ENCODE measurements at places on chromosomes 16 and 17.

DNA sequence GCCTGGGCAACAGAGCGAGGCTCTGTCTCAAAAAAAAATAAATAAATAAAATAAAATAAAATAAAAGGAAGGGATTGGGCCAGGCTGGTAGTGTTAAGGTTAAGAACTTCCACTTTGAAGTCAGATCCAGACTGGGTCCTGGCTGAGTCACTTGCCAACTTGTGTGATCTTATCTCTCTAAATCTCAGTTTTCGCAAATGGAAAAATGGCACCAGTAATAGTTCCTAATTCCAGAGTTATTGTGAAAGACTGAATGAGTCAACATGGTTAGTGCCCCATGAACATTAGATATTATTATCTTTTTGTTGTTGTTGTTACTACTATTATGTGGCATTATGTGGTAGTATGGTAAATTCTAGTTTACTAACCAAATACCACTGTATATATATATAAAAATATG is 188.0 kb upstream of the AXIN2 start:
- no peaks in the 10 kb centered on the region for H3K36me3 ChIP-seq
- no peak overlapping the region for H3K27ac ChIP-seq
- H3K4me1 ChIP-seq = peaks cover 14% of the 10 kb centered on the region
- peak; percentile 45 for DNase-seq
- H3K4me3 ChIP-seq = no peak overlapping the region

DNA sequence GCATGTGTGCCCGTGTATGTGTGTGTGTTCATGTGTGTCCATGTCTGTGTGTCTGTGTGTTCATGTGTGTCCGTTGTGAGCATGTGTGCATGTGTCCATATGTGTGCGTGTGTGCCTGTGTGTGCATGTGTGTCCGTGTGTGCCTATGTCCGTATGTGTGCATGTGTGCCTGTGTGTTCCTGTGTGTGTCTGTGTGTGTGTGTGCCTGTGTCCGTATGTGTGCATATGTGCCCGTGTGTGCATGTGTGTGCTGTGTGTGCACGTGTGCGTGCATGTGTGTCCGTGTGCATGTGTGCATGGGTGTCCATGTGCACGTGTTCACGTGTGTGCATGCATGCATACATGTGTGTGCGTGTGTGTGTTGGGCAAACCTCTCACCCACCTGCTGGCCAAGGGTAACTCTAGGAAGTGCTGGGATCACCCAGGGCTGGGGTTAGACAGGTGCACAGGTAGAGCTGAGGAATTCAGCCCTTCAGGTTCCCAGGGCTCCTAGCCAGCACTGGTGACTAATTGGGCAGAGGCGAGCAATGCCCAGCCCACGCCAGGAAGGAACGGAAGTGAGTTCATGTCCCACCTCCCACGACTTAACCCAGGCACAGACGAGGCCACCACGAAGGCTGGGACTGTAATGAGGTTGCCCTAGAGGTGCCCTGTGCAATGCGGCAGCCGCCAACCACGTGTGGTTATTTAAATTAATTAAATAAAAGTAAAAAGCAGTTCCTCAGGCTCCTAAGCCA is 8.2 kb upstream of the CSNK1D start:
- DNase-seq = no peak
- H3K27me3 ChIP-seq = no peaks in the 10 kb centered on the region
- H3K27ac ChIP-seq = no peak overlapping the region
- H3K4me1 ChIP-seq = peaks cover 25% of the 10 kb centered on the region
- H3K4me3 ChIP-seq = no peak overlapping the region

DNA sequence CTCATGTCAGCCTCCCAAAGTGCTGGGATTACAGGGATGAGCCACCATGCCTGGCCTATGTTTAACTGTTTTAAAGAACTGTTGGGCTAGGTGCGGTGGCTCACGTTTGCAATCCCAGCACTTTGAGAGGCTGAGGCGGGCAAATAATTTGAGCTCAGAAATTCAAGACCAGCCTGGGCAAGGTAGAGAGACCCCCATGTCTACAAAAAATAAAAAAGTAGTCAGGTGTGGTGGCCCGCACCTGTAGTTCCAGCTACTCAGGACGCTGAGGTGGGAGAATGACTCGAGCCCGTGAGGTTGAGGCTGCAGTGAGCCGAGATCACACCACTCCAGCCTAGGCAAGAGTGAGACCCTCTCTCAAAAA is 1.9 kb upstream of the ITGAL start:
- no peaks in the 10 kb centered on the region for H3K36me3 ChIP-seq
- no peak overlapping the region for H3K27ac ChIP-seq
- no peak for DNase-seq
- H3K4me3 ChIP-seq = no peak overlapping the region

DNA sequence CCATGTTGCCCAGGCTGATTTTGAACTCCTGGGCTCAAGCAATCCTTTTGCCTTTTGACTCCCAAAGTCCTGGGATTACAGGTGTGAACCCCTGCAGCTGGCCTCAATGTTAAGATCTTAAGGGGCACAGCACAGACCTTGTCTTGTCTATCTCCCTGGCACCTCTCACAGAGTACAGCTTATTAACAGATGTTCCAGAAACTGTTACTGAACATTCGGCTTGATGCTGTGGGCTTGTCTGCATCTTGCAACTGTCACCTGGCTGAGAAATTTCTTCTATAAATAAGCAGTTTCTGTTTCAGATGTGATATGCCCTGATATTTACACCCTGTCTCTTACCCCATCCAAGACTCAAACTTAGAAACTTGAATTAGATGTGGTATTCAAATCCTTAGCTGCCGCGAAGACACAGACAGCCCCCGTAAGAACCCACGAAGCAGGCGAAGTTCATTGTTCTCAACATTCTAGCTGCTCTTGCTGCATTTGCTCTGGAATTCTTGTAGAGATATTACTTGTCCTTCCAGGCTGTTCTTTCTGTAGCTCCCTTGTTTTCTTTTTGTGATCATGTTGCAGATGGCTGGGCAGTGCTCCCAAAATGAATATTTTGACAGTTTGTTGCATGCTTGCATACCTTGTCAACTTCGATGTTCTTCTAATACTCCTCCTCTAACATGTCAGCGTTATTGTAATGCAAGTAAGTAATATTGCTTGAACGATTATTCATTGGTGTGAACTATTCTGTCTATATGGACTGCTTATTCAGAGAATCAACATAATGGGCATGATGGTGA is at the start of gene TNFRSF17:
TSS of gene TNFRSF17 (plus strand) at position 450 of the 791 bp plus-strand sequence. CDS start at position 565, 115 bp downstream.
- H3K36me3 ChIP-seq = no peaks in the 10 kb centered on the region
- no peak within 1 kb of the TSS for H3K4me3 ChIP-seq
- no peaks in the 10 kb centered on the region for H3K27me3 ChIP-seq
- H3K4me1 ChIP-seq = no peaks in the 10 kb centered on the region
- DNase-seq = no peak
- no peak within 1 kb of the TSS for H3K27ac ChIP-seq

GRCh38 chr17:40557531-40558299 is 7.6 kb downstream of the CCR7 start:
- DNase-seq = no peak
- H3K4me3 ChIP-seq = no peak overlapping the region
- H3K36me3 ChIP-seq = no peaks in the 10 kb centered on the region
- H3K27me3 ChIP-seq = peaks cover 10% of the 10 kb centered on the region

GRCh38 chr16:17426451-17426850 is 44.3 kb downstream of the XYLT1 start:
- no peaks in the 10 kb centered on the region for H3K27me3 ChIP-seq
- H3K27ac ChIP-seq = no peak overlapping the region
- DNase-seq = no peak
- peaks cover 5% of the 10 kb centered on the region for H3K36me3 ChIP-seq

Data from astrocyte (in vitro differentiated cells and primary cell).